ENCODE measurements at places on chromosomes 16 and 17. TPM values are rescaled to one million over a fixed set of nuclear protein-coding genes. Genes with fewer than 3 reads are reported as not detected.

KCNJ18 gene
- total RNA-seq = not detected

DNA sequence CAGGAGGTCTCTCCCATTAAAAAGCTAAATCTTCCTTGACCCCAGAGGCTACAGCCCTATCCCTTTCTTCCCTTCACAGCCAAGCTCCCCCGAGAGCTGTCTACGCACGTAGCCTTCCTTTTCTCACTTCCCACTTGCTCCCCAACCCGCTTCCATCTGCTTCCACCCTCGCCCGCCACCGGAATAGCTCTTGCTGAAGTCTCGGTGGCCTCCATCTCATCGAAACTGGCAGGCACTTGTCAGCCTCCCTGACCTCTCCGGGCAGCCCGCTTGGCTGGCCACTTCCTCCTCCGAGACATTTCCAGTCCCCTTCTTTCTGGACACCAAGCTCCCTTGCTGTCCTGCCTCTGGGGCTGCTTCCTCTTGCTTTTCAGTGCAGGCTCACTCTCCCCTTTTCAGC is 10.7 kb upstream of the EPOP start:
- no peak for DNase-seq

GRCh38 chr16:3590736-3591435 is 13.7 kb upstream of the NLRC3 start:
- DNase-seq = no peak

CNTNAP4 gene
- 10.9 TPM for total RNA-seq

IGFBP4 gene
- total RNA-seq = 111 TPM

DNA sequence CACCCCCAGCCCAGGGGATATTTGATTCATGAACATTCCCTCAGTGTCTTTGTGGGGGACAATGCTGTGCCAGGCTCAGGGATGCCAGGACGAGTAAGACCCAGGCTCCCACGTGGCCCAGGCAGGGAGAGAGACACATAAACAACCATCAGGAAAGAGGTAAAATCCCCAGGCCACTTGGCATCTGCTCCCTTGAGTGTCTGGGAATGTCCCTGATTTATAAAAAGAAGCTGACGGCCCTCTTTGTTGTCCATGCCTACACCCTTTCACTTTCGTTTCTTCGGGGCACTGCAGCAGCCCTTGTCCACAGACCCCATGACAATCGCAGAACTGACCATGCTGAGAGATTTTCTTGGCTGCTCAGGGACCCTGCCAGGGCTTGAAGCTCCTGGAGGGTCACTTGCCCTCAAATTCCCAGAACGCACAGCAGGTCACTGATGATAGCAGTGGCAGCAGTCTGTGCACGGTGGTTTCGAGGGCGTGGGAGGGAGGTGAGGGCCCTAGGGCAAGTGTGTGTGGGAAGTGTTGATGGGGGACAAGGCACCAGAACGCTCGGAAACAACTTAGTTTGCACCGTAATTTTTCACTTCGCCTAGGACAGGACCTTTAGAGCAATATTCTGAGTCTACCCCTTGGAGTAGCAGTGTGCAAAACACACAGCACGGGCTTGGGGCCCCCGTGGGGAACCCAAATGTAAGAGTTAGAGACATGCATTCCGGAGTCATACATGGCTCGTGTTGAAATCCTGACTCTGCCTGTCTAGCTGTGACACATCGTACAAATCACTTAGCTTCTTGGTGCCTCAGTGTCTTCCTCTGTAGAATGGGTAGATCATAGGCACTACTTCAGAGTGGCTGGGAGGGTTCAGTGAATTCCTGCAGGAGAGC is 4.7 kb downstream of the NOD2 start:
- DNase-seq = no peak

DNA sequence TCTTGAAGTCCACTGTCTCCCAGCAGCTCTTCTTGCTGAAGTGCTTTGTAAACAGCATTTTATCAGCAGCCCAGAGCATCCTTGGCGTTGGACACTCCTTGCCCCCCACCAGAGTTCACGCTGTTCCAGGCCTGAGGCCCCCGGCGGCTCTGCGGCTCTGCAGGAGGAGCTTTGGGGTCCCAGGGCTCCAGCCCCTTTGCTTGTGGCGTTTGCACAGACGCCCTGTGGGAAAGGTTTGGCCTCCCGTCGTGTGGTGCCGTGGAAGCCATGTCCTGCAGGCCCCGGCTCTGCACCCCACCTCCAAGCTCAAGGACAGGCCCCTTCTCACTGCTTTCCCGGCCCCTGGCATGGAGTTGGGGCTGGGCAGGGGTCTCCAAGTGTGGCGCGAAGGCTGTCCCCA is 14.1 kb downstream of the METRNL start:
- DNase-seq = no peak

DNA sequence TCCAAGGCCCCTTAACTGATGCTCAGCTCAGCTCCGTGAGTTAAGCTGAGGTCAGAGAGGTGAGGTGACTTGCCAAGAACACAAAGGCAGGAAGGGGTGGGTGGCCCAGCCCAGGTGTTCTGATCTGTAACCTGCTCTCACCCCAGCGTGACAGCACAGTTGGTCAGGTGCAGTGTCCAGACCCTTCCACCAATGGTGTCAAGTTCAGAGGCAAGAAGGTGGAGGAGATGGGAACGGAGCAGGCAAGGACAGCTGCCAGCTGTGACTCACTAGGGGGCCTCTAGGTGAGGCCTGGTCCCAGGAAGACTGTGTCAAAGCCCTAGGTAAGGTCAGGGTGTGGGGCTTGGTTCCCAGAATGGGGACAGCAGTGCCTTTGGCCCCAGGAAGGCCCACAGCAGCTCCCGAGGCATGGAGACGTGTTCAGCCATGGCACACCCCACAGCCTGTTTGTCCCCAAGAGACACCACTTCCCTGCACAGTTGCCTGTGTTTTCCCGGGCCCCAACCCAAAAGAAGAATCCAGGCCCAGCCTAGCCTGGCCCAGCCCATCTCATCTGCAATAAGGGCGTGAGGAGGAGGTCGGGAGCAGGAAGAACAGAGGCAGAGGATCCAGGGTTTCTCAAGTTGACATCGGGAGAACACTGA is 7.2 kb downstream of the WFIKKN2 start:
- no peak for DNase-seq

RNU2-1 gene
- total RNA-seq = not detected

- no peak for DNase-seq
These were observed 24.7 kb upstream of the TMC7 start for GRCh38 chr16:18959031-18959505.

DNA sequence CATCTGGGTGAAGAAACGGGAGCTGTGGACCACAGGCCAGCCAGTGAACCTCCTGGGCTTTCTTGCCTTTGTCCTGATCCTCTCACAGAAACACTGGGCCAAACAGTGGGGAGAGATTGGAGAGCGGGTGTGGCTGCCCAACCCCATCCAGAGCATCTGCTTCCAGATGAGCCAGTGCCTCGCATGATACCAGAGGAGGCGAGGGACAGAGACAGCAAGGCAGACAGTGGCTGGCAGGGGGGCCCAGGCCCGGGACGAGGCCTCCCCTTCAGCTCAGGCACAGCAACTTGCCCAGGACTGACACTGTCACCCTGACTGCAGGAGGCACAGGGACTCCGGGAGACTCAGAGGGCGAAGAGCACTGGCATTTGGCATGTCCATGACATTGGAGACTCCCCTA is 12.0 kb downstream of the ARHGEF15 start:
- DNase-seq = no peak

DNA sequence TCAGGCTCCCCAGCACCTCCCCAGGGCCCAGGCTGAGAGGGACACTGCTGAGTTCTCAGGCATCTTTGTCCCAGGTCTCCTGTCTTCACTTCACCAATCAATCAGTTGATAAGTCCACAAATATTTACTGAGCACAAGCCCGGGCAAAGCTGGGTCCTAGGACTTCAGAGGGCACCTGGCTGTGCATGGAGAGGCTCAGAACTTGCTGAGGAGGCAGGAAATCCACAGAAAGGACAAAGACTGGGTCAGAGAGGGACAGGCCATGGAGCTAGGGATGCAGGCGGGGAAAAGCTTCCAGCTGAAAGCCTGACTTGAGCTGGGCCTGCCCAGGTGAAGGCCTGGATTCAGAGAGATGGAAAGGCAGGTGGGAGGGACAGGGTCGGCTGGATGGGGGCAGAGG is 33.2 kb upstream of the C1QL1 start:
- no peak for DNase-seq

DNA sequence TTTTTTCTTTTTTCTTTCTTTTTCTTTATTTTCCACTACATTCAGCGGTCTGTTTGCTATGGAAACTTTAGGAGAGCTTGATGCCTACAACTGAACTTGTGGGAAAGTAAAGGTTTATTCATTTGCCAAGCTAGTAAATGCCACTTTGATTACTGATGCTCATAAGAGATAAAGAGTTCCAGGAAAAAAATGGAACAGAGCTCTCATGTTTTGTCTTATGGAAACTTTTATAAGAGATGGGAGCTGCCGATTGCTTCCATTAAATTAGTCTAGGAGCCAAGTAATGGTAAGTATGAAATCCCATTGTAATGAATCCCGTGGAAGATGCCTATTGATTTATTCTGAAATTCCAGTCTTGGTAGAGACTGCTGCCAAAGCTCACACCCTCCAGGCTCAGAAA is 7.1 kb downstream of the ANKFN1 start:
- no peak for DNase-seq

DNA sequence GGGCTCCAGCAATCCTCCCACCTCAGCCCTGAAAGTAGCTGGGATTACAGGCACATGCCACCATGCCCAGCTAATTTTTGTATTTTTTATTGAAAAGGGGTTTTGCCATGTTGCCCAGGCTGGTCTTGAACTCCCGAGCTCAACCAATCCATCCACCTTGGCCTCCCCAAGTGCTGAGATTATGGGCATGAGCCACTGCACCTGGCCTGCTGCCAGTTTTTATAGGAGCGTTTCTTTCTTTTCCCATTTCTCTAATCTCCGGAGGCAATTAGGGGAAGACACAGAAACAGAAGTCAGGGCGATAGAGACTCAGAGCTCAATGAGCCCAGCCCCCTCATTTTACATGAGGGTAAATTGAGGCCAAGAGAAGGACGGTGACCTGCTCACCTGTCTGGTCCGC is 10.4 kb downstream of the MGAT5B start:
- DNase-seq = no peak
